ENCODE measurements at places on chromosomes 12 and 14.

GRCh38 chr12:127583041-127583440, 683.9 kb upstream of the TMEM132C start:
- no peak for DNase-seq

DNA sequence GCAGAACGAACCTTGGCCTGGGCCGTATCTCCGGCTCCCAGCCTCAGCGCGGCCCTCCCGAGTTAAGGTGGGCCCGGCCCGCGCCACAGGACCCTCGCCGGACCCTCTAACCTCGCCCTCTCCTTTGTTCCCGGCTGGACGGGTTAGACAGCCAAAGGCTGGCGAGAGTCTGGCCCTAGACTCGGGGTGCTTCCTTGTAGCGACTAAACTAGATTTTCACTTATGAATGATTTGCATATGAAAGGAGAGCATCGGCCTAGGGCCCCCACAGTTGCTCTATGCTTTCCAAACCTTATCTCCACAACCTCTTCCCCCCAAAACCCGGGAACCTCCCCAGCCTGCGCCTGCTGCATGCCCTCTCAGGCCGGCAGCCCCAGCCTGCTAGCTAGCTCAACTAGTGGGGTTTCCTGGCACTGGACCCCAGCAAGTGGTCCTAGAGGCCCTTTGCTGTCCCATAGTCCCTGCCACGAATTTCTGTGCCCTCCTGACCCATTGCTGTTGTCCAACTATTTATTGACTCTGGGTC, 2.0 kb downstream of the HOXC5 start:
- no peak for DNase-seq

DNA sequence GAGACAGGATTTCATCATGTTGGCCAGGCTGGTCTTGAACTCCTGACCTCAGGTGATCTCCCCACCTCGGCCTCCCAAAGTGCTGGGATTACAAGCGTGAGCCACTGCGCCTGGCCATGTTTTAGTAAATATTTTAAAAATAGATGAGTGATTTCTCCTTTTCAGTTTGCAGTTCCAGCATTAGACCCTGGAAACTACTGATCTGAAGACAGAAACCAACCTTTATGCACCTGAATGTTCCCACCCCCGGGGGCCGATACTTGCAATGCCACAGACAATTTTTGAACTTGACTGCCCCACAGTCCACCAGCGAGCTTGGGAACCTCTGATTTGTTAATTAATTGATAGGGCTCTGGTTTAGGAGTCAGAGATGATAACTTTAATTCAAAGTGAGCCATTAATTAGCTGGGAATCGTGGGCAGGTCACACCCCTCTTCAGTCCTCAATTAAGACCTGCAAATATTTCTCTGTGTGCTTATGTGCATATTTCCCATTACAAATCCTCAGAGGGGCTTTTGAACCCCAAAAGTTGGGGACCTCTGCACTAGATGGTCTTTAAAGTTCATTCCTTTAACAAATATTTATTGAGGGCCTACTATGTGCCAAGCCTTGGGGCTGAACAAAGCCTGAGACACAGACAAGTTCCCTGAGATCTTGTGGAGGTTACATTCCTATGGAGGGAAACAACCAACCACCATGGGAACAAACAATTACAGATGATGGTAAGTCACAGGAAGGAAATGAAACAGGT, 4.1 kb upstream of the TMEM120B start:
- no peak for DNase-seq

DNA sequence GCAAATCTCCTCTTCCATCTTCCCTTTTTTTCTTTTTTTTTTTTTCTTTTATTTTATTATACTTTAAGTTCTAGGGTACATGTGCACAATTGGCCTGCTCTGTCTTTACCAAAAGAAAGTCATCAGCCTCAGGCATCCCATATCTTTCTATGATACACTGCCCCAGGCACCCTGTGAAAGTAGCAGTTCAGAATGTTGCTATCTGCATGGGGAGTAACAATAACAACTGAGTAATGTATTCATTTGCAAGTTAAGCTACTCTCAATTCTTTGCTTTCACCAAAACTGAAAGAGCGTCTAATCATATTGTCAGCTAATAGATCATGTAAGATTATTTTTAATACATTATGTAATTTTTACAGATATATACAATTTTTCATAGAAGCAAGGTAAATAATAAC, 13.5 kb upstream of the GCH1 start:
- no peak for DNase-seq

DNA sequence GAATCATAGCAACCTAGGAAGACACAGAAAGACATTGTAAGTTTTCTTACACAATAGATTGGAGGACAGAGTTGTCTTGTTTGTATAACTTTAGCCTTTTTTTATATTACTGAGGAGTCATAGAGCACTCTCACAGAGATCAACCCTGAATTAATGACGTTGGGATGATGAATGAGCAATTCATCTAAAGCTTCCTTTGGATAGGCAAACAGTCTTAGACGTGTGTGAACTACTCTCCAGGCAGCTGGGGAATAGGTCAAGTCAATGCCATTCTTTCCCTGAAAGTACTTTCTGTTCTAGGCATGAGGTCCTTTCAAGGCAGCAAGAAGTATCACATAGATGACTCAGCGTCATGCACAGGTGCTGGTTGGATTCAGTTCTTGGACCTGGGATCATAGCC, 369.1 kb upstream of the NOVA1 start:
- no peak for DNase-seq

DNA sequence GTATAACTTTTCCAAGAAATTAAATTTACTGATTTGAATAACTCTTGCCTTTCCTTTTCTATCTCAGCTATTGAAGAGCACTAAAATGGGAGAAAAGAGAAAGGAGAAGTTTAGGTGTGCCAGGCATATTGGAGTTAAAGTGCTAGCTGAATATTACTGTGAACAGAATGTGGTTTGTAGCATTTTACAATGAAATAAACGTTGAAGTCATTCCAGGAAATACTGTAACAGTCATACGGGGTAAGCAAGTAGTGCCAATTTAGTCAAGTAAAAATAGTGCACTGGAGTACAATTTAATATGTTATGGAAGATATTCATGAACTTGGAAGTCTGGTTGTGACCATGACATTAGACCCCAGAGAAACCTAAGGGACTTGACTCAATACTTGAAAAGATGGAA, 62.1 kb downstream of the E2F7 start:
- no peak for DNase-seq

DNA sequence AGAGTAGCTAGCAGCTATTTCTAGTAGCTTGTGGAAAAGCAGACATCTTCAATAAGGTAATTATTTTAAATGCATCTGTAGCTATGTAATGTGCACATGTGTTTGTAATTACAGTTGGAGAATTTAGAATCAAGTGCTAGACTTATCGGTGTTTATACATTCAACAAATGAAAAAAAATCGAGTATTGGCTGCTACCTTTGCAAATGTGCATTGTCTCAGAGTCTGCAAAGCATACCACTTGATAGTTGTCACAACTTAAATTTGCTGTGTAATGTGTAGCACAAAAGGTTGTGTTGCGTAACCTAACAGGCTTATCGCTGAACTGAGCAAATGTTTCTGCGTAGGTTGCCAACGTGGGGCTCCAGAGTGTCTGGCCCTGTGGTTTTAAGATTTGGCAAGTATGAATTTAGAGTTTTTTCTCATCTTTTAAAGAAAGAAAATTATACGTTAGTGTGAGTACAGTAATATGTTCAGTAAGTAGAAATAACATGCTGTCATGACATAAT, 44.3 kb downstream of the TMTC2 start:
- no peak for DNase-seq

- DNase-seq = no peak
These were observed 428.2 kb downstream of the ATP23 start for GRCh38 chr12:58369576-58369975.

All from stimulated activated CD8-positive, alpha-beta memory T cell treated with anti-CD3 and anti-CD28 coated beads, Interleukin-7, amount 100 ng/mL, for 1 hour (primary cell).